ENCODE measurements at places on chromosomes 3 and 15. TPM values are rescaled to one million over a fixed set of nuclear protein-coding genes. Genes with fewer than 3 reads are reported as not detected.

Gene LYZL4
- not detected for polyA plus RNA-seq

Gene CFAP92
- polyA plus RNA-seq, result 1.7 TPM

Gene EPHB3
- 0.54 TPM for polyA plus RNA-seq

Gene SEMA3G
- polyA plus RNA-seq, result 0.56 TPM

Gene LINGO1
- 16.9 TPM for polyA plus RNA-seq

Gene C3orf85
- polyA plus RNA-seq, result not detected

Gene PP2D1
- polyA plus RNA-seq, result 0.40 TPM

Gene SEMA6D
- polyA plus RNA-seq, result 0.37 TPM

Gene CPN2
- polyA plus RNA-seq, result 0.10 TPM
